ENCODE measurements at places on chromosomes 11 and 22. TPM values are rescaled to one million over a fixed set of nuclear protein-coding genes. Genes with fewer than 3 reads are reported as not detected.

The MOGAT2 gene
- polyA plus RNA-seq, result not detected

The APOBEC3B gene
- polyA plus RNA-seq, result 7.0 TPM

The ROBO4 gene
- not detected for polyA plus RNA-seq

The UVRAG gene
- polyA plus RNA-seq, result 79.9 TPM

The TMX2 gene
- 76.1 TPM for polyA plus RNA-seq

The DBX1 gene
- not detected for polyA plus RNA-seq

The RTN4RL2 gene
- 0.14 TPM for polyA plus RNA-seq

The OR51I1 gene
- not detected for polyA plus RNA-seq

The CDK2AP2 gene
- polyA plus RNA-seq, result 133 TPM

The JRKL gene
- 2.7 TPM for polyA plus RNA-seq

The MAPK1 gene
- polyA plus RNA-seq, result 41.2 TPM

The OR6A2 gene
- polyA plus RNA-seq, result not detected

The RPS6KA4 gene
- polyA plus RNA-seq, result 12.2 TPM

The APOL4 gene
- not detected for polyA plus RNA-seq

The GRM5 gene
- not detected for polyA plus RNA-seq

The SAA4 gene
- not detected for polyA plus RNA-seq

The DEFB131B gene
- not detected for polyA plus RNA-seq

The DMC1 gene
- polyA plus RNA-seq, result not detected

The ATL3 gene
- polyA plus RNA-seq, result 16.2 TPM

The HINFP gene
- 12.9 TPM for polyA plus RNA-seq

The RAC2 gene
- 1,067 TPM for polyA plus RNA-seq

The RASL10A gene
- not detected for polyA plus RNA-seq

The OR9Q2 gene
- not detected for polyA plus RNA-seq

The TMPRSS13 gene
- 0.35 TPM for polyA plus RNA-seq

The RBMXL2 gene
- polyA plus RNA-seq, result not detected

The KRTAP5-11 gene
- polyA plus RNA-seq, result not detected

The SAA2 gene
- polyA plus RNA-seq, result 0.35 TPM

The DNAJB13 gene
- polyA plus RNA-seq, result 0.35 TPM

The DDTL gene
- 1.7 TPM for polyA plus RNA-seq

The TRPM5 gene
- polyA plus RNA-seq, result not detected
